ENCODE measurements at places on chromosomes 1 and 21.
A peak's percentile ranks its signal among the peaks of the same experiment; 100 is the strongest.

DNA sequence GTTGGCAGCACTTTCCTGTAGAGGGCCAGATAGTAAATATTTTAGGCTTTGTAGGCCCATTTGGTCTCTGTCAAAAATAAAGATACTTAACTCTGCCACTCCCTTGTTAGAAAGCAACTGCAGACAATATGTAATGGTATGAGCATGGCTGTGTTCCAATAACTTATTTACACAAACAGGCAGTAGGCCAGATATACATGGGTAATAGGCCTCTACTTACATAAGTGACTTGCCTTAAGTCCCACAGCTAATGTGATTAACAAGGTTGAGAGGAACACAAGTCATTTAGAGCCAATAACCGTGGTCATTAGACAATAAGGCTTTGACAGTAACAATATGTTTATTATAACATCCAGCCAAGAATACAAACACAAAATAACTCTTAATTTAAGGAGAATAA, 17.4 kb downstream of the CCT8 start:
- no peak for DNase-seq

DNA sequence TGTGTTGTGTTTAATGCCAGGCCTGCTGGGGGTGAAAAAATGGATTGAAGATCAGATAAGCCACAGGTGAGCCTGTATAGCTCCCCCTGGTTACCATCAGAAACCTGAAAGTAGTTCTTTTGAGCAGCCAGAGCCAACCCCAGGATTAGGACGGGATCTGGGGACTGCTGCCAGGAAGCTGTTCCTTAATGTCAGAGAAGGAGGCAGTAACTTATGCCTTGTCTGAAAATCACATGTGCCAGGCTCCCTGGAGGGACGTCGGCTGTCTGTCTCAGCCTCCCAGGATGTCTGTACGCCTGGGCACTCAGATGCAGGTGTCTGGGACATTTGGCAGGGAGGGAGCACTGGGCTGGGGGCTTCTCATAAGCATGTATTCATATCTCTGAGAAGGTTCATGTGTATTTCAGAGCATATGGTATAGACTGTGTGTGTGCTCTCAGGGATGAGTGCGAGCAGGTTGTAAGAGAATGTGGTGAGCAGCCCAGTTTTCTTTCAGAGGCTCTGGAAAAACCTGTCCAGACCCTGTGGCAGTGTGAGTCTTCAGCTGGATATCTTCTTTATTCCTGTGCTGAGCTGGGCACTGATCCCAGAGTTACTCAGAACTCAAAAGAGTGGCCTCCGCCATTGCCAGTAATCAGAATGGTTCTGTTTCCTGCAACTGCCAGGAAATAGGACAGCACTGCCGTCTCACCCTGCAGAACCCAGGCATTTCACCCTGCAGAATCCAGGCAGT, 2.8 kb downstream of the FAM43B start:
- DNase-seq = no peak

GRCh38 chr1:61158591-61158990, 76.2 kb downstream of the NFIA start:
- no peak for DNase-seq

GRCh38 chr1:59342801-59343575, 46.1 kb downstream of the FGGY start:
- DNase-seq = no peak

DNA sequence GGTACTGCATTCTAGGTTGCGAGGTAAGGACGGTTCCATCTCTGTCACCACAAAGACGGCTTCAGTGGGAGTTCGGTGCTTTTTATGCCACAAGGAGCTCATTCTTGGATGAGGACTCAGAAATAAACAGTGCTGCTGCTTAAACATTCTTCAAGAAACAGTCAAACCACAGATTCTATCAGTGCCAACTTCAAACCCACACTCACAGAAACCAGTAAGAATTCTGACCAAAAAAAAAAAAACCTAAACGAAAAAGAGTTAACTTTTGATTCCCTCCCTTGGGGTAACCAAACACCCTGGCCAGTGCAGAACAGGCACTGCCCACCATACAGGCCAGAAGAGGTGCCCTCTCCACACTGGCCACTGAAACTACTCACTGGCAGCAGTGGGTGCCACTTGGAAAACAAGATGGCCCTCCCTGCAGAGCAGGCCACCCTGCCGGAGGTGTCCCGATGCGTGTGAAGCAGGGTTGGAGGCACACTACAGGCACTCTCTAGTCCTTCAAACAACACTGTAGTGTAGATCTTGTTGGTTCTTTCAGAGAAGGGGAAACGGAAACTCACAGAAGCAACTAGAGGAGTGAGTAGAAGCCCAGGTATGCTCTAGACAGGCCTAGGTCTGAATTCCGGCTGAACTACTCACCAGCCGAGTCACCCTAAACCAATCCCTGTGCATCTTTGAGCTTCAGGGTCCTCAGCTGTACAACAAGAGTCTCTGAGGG, 87.3 kb upstream of the TLR5 start:
- peak; percentile 95 for DNase-seq

DNA sequence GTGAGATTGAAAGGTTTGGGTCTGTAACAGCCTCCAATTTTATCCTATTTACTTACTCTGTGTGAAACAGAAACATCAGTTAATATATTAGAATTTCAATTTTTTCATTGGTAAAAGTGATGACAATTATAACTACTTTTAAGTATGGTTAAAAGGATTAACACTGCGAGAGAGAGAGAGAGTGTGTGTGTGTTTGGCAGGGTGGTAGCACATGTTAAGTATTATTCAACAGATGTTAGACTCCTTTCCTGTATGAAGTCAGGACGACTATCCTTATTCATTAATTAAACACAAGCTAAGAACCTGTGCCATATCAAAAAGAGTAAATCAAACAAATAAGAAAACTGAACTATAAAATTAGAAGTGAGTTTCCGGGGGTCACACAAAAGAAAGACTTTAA, 662.5 kb downstream of the PLPP3 start:
- no peak for DNase-seq

GRCh38 chr1:155889566-155889965, 21.6 kb downstream of the RIT1 start:
- no peak for DNase-seq

- no peak for DNase-seq
Measured at GRCh38 chr1:217072926-217073325, 349.7 kb upstream of the ESRRG start.

- DNase-seq = no peak
Measured at GRCh38 chr1:88441022-88441421, 243.1 kb upstream of the PKN2 start.
